ELR (cell line): ENCODE measurements at places on chromosomes 6 and 20.
A peak's percentile ranks its signal among the peaks of the same experiment; 100 is the strongest.

GRCh38 chr6:33073431-33073871 is at the start of gene HLA-DPA1:
HLA-DPA1 (minus strand) TSS chr6:33073649.
- DNase-seq, result peak; percentile 46

GRCh38 chr6:152353440-152353839 is 283.7 kb downstream of the SYNE1 start:
- DNase-seq, result no peak

DNA sequence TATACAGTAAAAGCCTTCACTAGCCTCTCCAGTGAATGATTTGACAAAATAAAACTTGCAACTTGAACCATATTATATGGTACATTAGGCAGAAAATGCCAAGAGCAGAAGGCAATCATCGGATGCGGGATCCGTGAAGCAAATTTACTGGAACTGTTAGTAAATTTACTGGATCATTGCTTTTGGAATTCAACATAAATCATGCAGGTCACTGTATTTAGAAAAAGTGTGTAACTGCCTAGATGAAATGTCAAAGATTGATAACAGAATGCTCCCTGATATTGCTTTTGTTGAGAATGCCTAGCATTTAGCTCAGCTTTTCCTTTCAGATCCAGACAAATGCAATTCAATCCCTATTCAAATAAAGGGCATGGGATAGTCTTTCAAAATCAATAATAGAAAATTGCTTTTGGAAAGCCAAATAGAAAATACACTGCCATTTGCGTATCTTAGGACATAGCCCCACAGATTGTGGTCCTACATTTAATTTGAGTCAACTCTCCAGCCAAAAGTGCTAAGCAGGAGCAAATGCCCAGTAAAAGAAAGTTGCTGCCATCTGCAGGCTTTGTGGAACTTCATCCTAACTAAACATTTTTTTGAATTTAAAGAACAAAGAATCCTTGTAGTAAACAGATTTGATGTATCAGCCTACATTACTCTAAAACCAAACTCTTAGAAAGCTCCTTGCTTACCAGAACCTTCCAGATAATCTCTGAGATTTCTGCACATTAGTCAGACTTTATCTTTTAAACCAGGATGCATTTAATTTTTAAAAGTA is 109.5 kb upstream of the HSF2 start:
- DNase-seq, result peak; percentile 2

DNA sequence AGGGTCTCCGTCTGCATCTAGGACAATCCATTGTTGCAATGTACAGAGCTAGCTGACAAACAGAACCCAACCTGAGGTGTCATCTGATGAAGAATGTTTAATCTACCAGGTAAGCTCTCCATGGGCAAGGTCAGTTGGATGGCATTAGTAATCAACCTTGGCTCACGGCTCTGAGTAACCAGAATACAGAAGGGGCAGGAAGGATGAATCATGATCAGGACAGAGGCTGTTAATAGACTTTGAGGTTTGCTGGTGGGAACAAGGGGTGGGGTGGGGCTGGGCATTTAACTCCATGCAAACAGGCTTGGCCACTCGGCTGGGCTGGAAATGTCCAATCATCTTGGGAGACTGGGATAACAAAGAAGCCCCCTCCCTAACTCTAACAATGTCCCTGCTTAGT is 77.1 kb upstream of the MRPS10 start:
- peak; percentile 92 for DNase-seq

- no peak for DNase-seq
Measured at GRCh38 chr6:37889486-37889885, 70.0 kb downstream of the ZFAND3 start.

- peak; percentile 90 for DNase-seq
Measured at GRCh38 chr20:33893314-33893713, 82.2 kb downstream of the CHMP4B start.

- DNase-seq, result peak; percentile 99
Measured at GRCh38 chr6:42226645-42227143, 9.0 kb upstream of the MRPS10 start.

GRCh38 chr6:149455031-149455732 is 29.6 kb downstream of the ZC3H12D start:
- DNase-seq, result no peak

GRCh38 chr6:132400883-132401617 is at the start of gene MOXD1:
MOXD1 (minus strand) TSS chr6:132401475; CDS start chr6:132401426, 49 bp downstream.
- DNase-seq, result peak; percentile 77

GRCh38 chr6:113481458-113481857 is 375.7 kb upstream of the MARCKS start:
- peak; percentile 50 for DNase-seq
